ENCODE measurements at places on chromosomes 6 and 20.

GRCh38 chr6:156061465-156061864, 605.8 kb upstream of the NOX3 start:
- no peak for DNase-seq

- DNase-seq: no peak
Observed at GRCh38 chr6:144659202-144660182, 374.4 kb downstream of the UTRN start.

GRCh38 chr6:14673201-14673600, 555.6 kb downstream of the CD83 start:
- no peak for DNase-seq

- DNase-seq: no peak
Observed at GRCh38 chr6:148445116-148445515, 102.5 kb downstream of the SASH1 start.

DNA sequence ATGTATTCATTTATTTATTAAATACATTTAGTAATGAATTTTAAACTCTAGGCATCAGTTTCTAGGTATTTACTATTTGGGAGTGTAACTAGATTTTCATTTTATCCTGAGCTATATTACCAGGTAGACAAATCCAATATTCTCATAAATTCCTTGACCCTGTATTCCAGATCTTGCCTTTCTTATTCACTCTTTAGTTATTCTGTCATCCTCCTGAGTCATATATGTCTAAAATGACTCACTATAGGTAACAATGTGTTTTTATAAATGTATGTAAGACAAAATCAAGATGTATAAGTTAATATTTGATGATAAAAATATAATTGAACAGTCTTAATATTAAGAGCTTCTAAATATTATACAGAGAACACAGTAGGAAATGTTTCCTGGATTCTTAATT, 642.1 kb upstream of the NRSN1 start:
- no peak for DNase-seq
